ENCODE measurements at places on chromosomes 13 and 19. TPM values are rescaled to one million over a fixed set of nuclear protein-coding genes. Genes with fewer than 3 reads are reported as not detected.

DNA sequence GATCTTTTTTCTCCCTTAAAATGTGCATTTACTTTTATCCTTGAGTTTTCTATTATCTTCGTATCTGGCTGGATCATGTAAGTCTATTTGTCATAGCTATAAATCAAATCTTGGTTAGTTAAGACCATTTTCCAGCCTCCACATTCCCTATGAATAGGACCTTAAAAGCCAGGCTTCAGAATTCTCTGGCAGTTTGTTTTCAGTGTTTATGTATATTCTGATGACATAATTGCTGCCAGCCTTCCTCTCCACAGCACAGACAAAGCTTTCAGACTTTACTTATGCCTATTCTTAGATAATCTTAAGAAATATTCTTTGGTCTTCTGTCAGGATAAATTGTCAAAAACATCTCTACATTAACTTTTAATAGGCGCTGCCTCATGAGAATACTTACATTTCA is 870.8 kb upstream of the SPRY2 start:
- no peak for DNase-seq
- H3K4me1 ChIP-seq, result no peaks in the 10 kb centered on the region
- no peaks in the 10 kb centered on the region for H3K36me3 ChIP-seq
- no peak overlapping the region for H3K4me3 ChIP-seq
- H3K27ac ChIP-seq, result no peak overlapping the region

DNA sequence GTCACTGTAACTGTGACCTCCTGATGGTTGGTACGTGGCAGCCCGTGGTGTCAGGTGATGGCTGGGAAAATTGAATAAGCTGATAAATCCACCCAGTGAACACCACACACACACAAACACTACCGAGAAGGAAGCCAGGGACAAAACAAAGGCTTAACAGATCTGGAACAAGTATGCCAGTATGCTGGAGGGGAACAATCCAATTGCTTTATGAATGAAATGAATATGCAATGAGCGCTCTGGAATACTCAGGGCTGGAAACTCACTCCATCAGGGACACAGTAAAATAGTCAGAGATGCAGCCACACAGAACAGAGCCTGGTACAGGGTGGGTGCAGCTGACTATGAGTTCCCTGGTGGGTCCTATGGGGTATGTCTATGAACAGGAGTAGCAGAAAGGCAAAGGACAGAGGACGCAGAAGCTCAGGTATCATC is 16.7 kb downstream of the TMTC4 start:
- H3K27me3 ChIP-seq, result no peaks in the 10 kb centered on the region
- peaks cover 10% of the 10 kb centered on the region for H3K36me3 ChIP-seq
- H3K4me3 ChIP-seq, result no peak overlapping the region
- H3K4me1 ChIP-seq, result no peaks in the 10 kb centered on the region
- DNase-seq, result no peak
- no peak overlapping the region for H3K27ac ChIP-seq

DNA sequence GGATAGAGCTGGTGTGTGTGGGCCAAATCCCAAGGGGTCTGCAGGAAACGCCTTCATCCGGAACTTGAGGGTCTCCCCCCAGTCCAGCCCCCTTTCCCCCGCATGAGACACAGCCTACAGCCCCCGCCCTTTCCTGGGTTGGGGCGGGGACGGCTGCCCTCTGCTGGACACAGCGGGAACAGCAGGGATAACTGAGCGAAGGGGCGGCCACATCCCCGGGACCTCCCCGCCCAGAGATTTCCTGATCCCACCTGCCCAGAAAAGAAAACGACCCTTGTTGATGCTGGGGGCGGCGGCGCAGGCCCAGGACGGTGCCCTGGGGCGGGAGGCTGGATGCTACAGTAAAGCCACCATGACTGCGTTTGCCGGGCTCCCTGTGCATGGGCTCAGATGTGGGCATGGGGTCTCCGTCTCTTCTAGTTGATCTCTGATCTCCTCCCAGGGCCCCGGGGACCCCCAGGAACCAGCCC is 14.2 kb downstream of the ONECUT3 start:
- no peaks in the 10 kb centered on the region for H3K4me1 ChIP-seq
- no peak overlapping the region for H3K4me3 ChIP-seq
- H3K36me3 ChIP-seq, result no peaks in the 10 kb centered on the region
- no peak for DNase-seq
- peaks cover 86% of the 10 kb centered on the region for H3K27me3 ChIP-seq

The CEACAM8 gene
- total RNA-seq, result not detected

The F2RL3 gene
- 1.9 TPM for total RNA-seq

The ZNF91 gene
- total RNA-seq, result 62.8 TPM

The CCDC70 gene
- total RNA-seq, result not detected

The ZNF708 gene
- total RNA-seq, result 20.3 TPM

DNA sequence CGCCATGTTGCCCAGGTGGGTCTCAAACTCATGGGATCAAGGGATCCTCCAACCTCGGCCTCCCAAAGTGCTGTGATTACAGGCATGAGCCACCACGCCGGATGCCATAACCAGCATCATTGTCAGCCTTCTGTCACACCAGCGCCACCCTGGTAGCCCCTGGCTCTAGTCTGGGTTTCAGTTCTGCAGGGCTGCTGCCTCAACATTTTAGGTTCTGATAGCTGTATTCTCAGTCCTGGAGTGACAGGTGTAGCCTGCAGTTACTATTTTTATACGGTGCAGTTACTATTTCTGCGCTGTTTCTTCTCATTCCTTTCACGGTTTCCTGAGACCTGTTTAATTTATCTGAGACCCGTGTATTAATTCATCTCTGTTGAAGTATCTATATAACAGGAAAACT is 57.1 kb downstream of the TRPM4 start:
- H3K4me3 ChIP-seq, result no peak overlapping the region
- H3K27me3 ChIP-seq, result no peaks in the 10 kb centered on the region
- no peaks in the 10 kb centered on the region for H3K4me1 ChIP-seq
- peaks cover 6% of the 10 kb centered on the region for H3K36me3 ChIP-seq
- no peak for DNase-seq
- H3K27ac ChIP-seq, result no peak overlapping the region

DNA sequence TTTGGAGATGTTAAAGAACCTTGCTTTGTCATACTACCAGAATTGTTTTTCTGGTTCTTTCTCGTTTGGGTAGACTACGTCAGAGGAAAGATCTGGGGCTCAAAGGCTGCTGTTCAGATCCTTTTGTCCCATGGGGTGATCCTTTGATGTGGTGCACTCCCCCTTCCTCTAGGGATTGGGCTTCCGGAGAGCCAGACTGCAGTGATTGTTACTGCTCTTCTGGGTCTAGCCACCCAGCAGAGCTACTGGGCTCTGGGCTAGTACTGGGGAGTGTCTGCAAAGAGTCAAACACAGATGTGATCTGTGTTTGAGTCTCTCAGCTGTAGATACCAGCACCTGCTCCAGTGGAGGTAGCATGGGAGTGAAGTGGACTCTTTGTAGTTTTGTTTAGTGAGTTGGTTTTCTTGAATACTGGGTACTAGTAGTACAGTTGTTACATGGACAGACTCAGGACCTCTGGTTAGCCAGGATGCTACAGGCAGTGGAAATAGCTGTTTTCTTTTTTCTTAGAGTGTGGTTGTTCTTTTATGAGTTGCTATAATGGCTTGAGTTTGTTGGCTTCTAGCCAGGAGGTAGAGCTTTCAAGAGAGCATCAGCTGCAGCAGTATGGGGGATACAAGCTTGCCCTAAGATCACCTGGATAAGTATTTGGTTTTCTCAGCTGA is 34.4 kb downstream of the DNAJC15 start:
- H3K4me3 ChIP-seq, result no peak overlapping the region
- H3K27me3 ChIP-seq, result no peaks in the 10 kb centered on the region
- peaks cover 40% of the 10 kb centered on the region for H3K4me1 ChIP-seq
- H3K27ac ChIP-seq, result no peak overlapping the region
- no peak for DNase-seq
- no peaks in the 10 kb centered on the region for H3K36me3 ChIP-seq

GRCh38 chr13:114119196-114119595 is 13.2 kb downstream of the RASA3 start:
- DNase-seq, result no peak
- peaks cover 33% of the 10 kb centered on the region for H3K4me1 ChIP-seq
- H3K4me3 ChIP-seq, result no peak overlapping the region
- H3K27me3 ChIP-seq, result no peaks in the 10 kb centered on the region

DNA sequence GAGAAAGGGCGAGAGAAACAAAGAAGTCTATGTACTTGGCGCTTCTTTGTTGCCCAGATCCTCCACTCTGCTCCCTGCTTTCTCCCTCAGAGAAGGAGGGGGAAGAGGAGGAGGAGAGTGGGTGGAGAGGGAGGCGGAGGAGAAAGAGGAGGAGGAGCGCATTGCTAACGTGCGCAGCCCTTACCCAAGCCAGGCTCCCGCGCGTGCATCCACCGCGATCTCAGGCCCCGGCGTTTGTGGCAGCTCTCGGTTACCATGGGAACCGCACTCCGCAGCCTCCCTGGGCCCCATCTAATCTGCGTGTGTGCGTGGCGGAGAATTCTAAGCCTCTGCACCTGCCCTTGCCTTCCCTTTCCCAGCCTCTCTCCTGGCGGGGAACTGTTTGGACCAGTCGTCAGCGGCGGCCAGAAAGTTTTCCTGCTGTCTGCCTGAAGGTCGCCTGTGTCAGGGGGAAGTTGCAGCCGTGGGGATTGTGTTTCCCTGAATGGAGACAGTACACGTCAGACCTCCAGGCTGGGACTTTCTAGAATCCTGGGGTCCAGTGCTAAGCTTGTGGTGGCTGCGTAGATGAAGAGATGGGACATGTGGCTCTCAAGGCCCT is at the start of gene ERICH6B:
TSS of gene ERICH6B (minus strand) at position 239 of the 601 bp plus-strand sequence. CDS start 18,734 bp downstream, outside the sequence.
- peaks cover 7% of the 10 kb centered on the region for H3K4me1 ChIP-seq
- H3K36me3 ChIP-seq, result no peaks in the 10 kb centered on the region

GRCh38 chr19:15279326-15279904 is 47.2 kb upstream of the EPHX3 start:
- H3K27ac ChIP-seq, result peak overlapping the region; percentile 47
- H3K36me3 ChIP-seq, result no peaks in the 10 kb centered on the region
- H3K27me3 ChIP-seq, result no peaks in the 10 kb centered on the region
- no peak for DNase-seq
- H3K4me3 ChIP-seq, result no peak overlapping the region
- peaks cover 100% of the 10 kb centered on the region for H3K4me1 ChIP-seq

DNA sequence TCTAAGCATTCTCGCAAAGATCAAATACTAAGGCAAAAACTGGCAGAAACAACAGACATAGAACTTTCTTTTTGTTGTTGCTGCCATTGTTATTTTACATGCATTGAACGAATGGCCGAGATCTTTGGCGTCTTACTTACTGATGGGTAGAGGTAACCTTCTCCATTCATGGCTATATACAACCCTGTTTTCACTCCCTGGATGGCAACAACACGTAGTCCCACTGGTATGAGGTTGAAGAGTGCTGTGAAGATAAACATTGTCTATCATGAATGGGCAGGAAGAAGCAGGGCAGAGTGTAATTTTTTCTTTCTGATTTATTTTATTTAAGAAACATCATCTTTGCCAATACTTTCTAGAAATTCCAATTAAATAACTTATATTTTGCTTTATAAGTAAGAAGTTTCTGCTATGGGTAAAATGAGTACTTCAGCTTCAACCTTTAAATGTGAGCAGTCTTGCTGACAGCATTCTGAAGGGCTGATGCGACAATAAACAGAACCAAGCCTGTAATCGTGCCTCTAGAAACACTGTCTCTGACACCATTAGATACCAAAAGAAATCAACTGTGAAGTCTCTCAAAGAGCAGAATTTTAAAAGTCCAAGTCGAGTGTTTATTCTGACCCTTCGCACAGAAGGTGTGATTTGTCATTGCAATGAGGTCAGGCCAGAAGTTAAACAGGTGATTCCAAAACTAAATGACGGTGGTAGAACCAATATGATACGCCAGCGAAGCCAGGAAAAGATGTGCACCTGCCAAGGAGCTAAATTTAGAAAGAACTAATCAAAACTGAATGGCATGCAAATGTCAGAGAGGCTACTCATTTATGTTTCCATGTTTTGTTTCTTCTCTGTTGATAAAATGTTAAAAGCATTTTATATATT is 416.4 kb downstream of the ITGBL1 start:
- no peaks in the 10 kb centered on the region for H3K4me1 ChIP-seq
- no peak for DNase-seq
- no peaks in the 10 kb centered on the region for H3K36me3 ChIP-seq
- no peak overlapping the region for H3K4me3 ChIP-seq

The TMEM190 gene
- total RNA-seq, result not detected

DNA sequence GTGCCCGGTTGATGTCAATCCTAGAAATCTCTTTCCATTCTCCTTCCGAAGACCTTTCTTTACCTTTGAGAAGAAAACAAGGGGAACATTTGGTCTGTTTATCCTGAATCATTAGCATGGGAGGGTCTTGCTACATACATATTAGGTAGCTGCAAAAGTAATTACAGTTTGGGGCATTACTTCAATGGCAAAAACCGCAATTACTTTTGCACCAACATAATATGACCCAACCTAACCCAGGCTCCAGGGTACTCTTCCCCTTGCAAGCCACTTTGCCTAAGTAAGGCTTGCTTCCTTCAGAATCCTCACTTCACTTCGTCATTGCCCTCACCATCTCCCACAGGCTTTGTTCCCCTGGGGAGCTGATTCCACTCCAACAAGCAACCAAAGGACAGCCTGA is 662.7 kb downstream of the DIAPH3 start:
- H3K27ac ChIP-seq, result no peak overlapping the region
- H3K27me3 ChIP-seq, result no peaks in the 10 kb centered on the region
- DNase-seq, result no peak
- no peak overlapping the region for H3K4me3 ChIP-seq
- no peaks in the 10 kb centered on the region for H3K36me3 ChIP-seq
- H3K4me1 ChIP-seq, result no peaks in the 10 kb centered on the region

The DCT gene
- total RNA-seq, result 0.41 TPM

The ANGPTL8 gene
- total RNA-seq, result not detected

DNA sequence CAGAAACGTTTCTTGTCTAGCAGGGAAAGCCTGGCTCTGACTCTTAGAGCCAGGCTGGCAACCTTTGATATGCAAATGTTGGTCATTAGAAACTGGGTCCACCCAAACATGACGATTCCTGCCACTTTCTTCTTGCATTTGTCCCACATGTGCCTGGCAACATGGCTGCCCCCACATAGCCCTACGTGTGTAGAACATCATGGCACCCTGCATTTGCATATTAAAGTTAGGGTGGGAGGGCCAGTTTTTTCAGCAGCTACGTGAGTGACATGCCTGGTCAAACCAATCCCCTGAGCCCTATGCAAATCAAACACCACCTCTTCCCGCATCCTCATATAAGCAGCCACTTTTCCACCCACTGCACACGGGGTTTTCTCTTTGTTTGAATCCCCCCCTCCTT is 95.0 kb downstream of the LIG4 start:
- H3K36me3 ChIP-seq, result no peaks in the 10 kb centered on the region
- no peaks in the 10 kb centered on the region for H3K4me1 ChIP-seq
- no peak for DNase-seq

DNA sequence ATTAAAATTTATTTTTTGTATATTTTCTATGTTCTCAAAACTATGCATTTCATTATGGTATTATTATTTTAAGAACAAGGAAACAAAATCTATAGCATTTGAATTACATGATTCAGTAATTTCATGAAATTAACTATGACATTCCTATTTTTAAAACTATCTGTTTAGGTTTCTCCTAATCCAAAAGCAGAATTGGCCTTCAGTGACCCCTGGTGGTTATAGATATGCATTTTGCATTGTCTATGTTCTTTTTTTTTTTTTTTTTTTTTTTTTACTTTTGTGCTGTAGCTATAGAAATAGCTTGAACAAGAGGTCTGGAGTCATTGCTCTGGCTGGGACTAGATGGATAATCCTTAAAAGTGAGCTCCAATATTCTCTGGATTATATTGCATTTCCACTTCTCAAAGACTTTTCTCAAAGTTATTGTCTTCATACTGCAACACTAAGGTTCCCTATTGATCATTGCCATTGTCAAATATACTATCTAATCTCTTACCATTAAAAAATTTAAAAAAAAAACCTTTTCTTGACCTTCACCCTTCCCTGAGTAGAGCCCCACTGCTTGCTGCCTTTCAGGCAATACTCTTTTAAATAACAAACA is 15.9 kb upstream of the DNAJC3 start:
- H3K4me1 ChIP-seq, result no peaks in the 10 kb centered on the region
- H3K4me3 ChIP-seq, result no peak overlapping the region
- H3K27ac ChIP-seq, result no peak overlapping the region
- H3K36me3 ChIP-seq, result no peaks in the 10 kb centered on the region

Measured in sigmoid colon (tissue), 7 donors.